Stimulated activated CD4-positive, alpha-beta T cell treated with anti-CD3 and anti-CD28 coated beads, Interleukin-2, amount 100 ng/mL, for 48 hours (primary cell): ENCODE measurements at places on chromosomes 2 and 18.

GRCh38 chr2:209942426-209942825 is 60.0 kb upstream of the RPE start:
- no peak for DNase-seq

GRCh38 chr2:230811508-230811907 is 53.2 kb upstream of the ITM2C start:
- no peak for DNase-seq

- no peak for DNase-seq
These were observed 92.2 kb upstream of the ASAP2 start for GRCh38 chr2:9114458-9114857.

DNA sequence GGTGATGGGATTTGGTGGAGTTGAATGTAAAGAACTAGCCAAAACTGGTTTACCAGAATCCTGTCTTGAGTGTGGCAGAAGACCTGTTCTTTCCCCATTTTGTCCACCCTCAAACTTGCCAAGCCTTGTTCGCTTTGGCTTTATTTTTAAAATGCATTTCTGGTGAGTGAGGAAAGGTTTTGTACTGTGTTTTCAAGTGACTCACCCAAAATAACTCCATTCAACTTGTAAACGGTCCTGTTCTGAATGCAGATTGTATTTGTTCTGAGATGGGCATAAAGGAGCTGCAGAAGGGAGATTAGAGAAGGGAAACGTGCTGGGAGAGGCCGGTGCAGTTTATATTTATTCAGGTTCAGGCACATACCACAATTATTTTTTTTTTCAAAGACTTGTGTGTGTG is 5.3 kb upstream of the ITPRID2 start:
- DNase-seq: no peak

DNA sequence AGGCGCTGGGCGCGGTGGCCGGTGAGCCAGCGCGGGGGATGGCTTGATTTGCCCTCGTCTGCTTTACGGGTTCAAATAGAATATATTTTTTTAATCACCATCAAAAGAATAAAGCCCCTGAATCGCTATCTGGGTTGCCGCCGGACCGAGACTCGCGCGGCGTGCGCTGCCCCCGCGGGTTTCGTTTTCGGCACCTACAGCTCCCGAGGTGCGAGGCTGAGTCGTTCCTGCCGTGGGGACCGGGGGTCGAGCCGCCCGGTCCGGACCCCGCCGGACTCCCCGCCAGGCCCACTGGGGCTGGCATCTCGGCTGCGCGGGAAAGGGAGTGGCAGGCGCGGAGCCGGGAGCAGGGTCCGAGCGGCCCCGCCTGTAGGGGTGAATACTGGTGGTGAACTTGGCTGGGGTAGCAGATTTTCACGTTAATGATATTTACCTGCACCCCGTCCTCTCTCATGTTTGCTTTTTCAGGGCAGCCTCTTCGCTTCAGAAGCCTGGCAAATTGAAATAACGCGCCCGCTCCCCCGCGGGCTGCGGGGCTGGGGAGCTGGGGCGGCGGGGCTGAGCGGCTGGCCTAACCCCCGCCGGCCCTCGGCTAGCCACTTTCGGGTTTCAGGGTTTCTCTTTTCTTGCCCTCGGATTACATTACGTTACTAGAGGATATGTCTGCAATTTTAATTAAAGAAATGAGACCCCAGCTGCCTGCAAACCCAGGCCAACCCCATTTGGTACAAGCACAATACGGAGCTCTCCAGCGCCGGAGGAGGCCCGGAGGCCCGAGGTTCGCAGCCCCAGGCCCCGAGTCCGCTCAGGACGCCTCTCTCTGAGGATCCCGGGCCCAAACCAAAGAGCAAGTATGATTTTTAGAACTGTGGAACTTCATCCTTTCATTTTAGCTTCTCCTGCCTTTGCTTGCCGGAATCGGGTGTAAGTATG is 1.7 kb upstream of the CELF4 start:
- DNase-seq: no peak

GRCh38 chr2:172710584-172711047 is 25.0 kb upstream of the RAPGEF4 start:
- peak; percentile 23 for DNase-seq

DNA sequence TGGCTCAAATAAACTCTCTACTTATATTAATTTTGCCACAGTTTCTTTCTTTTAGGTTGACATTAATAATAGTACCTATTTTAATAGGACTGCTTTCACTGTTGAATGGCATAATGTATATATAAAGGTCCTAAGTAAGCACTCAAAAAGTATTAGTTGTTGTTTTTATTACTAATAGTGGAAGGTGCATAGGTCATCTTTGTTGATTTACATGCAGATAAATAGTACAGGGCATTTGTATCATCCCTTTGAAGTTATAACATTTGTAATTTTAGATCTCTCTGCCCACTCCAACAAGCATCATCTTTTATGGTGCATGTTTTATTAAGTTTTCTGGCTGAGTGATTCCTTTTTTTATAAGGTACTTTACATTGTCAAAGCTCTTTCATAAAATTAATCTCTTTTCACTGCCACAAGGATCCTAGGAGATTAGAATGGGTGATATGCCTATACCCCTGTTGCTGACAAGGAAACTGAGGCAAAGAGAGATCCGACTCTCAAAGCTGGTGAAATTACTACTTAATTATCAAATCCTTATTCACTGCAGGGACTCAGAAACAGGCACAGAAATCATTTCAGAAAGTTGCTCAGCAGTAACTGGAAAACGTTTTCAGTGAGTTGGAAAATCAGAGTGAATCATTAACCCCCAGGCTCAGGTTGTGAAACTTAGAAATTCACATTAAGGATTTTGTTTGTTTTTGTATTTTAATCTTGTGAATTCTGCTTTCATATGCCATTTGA is 299.6 kb downstream of the AGPS start:
- DNase-seq: no peak

DNA sequence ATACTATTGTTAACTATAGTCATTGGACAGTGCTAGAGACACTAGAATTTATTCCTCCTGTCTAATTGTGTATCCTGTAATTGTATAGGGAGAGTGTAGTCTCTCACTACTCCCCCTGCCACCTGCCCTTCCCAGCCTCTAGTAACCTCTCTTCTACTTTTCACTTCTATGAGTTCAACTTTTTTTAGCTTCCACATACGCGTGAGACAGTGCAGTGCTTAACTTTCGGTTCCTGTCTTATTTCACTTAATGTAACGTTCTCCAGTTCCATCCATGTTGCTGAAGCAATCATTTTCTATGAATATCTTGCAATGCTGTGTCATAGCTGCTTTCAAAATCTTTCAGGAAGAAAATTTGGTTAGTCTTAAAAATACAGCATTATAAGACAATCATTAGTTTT is 22.8 kb upstream of the RUFY4 start:
- no peak for DNase-seq

DNA sequence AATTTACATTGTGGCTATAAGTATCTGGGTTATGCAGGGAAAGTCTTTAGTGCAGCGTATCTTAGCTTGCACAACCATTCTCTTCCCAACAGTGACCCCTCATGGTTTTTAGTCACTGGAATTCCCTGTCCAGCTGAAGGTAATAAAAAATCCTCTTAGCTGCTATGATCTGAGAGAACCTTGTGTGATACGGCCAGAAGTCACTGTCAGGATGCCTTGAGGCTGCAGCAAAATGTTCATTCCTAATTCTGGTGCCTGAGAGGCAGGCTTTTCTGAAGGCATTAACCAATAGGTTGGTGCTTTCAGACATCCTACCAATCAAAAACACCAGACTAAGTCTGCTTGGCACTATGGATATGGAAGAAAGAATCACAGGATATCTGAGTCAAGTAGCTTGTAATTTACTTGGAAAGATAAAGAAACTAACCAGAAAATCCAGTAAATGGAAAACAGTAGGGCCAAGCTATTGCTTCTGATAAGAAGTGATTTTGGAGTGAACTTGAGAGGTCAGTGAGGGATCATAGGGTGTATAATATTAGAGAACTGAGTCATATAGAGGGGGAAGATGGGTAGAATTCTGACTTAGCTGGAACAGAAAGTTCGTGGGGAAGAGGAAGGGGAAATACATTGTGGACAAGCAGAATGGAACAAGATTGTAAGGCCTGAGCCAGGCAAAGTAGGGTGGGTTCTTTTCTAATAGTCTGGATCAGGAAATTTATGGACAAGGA is 89.0 kb upstream of the SLC14A2 start:
- no peak for DNase-seq

GRCh38 chr2:207238831-207239701 is 73.3 kb upstream of the KLF7 start:
- no peak for DNase-seq

DNA sequence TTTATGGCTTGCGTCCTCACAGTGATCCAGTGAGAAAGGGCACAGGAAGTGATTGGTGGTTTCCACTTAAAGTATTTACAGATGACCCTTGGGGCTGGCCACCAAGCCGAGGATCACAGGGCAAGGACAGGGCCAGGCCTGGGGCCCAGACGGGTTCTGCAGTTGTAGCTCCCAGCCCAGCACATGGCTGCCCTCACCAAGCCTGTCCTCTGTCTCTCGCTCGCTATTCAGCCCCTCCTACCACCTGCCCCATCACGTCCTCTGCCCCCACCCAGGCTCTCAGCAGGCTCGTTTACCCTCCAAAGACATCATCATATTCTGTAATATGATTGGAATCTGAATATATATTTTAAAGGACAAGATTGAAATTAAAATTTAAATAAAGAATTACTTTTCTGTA is 246.0 kb downstream of the KLHL29 start:
- DNase-seq: no peak

DNA sequence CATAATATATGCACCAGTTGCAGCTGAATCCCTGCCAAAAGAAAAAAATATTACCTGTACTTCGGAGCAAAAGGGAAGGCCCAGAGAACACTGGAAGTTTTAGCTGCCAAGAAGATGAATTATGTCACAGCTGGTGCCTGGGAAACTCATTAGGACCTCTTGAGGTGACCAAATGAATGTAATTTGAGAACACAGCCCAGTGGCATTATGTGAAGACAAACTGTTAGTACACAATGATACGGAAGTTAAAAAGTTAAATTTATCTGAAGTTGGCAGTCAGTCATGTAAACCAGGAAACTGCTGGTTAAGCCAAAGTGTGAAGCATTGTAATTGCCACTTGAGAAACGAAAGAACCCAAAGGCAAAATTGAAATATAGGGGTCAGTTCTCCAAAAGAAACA is 80.7 kb downstream of the EML4 start:
- no peak for DNase-seq

DNA sequence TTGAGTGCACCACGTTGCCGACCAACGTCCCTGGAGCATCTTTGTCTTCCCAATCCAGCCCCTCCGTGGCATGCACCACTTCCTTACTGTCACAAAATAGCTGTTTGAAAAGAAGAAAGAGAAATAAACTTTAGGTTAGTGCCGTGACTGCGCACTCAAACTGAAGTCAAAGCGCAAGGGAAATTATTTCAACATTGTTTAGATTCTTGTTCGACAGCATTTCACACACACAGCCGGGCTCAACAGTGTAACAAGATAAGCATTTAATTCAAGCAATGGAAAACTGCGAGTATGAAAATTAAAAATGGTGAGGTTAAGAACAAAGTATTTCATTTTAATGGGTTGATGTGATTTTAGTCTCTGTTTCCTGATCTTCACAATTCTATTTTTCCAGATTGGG is 108.6 kb downstream of the NXPH2 start:
- no peak for DNase-seq

GRCh38 chr18:70994116-70994515 is 705.3 kb downstream of the SOCS6 start:
- DNase-seq: no peak

DNA sequence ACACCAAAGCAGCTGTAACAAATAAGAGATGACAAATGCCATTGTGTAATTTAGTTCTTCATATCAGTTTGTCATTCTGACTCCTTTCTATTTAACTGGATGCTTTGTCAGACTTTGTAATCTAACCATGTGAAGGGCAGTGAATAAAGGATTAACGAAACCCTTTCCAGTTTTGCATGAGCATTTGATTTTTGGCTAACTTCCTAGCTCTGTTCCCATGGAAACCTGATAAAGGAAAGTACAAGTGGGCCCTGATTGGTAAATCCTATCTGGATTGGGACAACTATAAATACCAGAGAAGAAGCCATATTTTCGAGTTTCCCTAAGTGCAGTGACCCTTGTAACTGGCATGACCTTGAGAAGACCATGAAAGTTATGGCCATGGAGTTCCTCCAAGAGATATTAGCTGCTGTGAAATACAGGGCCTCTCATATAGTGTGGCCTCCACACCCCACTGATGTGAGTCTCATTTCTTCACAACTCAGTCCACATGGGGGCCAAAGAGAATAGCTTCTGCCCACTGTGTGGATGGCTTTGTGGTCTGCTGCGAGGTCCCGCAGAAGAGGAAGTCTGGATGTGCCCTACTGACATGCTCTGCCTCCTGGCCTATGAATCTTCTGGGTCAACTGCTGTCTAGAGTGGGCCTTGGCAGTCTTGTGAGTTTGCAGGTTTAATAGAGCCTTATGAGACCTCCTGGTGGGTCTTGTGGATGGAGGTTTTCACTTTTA is 38.2 kb upstream of the CYP1B1 start:
- no peak for DNase-seq

- no peak for DNase-seq
These were observed 66.5 kb upstream of the CCDC178 start for GRCh38 chr18:33507019-33507418.

GRCh38 chr2:152762202-152762601 is 43.8 kb downstream of the ARL6IP6 start:
- DNase-seq: no peak

DNA sequence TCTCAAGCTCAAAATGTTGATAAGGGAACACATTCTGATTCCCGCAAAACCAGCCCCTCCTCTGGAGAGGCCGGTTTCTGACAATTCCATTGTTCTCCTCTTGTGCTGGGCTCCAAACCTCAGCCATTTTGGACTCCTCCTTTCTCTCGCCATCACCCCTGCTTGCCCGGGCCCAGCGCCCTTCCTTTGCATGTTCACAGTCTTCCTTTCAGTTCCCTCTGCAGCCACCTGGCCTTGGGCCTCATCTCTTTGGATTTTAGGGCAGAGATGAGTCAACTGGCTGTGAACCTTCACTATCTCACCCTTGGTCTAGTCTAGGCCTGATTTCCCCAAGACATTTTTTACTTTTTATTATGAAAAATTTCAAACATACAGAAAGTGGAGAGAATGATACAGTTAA is 155.9 kb upstream of the MAP3K20 start:
- DNase-seq: no peak

GRCh38 chr2:224982226-224982625 is 60.0 kb downstream of the DOCK10 start:
- DNase-seq: no peak

DNA sequence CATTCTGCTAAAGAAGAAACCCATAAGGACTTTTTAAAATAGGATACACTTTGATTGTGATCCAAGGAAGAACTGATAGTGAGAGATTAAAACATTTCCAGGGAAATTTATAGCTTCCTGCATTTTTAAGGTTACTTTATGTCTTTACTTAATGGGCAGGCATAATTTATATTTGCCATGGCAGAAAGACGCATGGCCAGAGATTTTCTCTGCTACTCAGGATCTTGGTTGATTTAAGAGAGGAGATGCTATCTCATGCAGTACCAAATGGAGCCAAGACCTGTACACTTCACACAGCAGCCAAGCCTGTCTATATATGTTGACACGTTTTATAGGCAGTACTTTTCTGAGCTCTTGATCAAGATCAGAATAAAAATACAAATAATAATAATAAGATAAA is 60.9 kb upstream of the NT5C1B start:
- DNase-seq: no peak

- DNase-seq: no peak
These were observed 91.9 kb upstream of the KLHL29 start for GRCh38 chr2:23293063-23293462.
